ENCODE measurements at places on chromosomes 2 and 18.

- no peak for DNase-seq
Measured at GRCh38 chr2:68700560-68700959, 34.1 kb upstream of the ARHGAP25 start.

- no peak for DNase-seq
Measured at GRCh38 chr18:984004-984403, 79.3 kb downstream of the ADCYAP1 start.

- DNase-seq = no peak
Measured at GRCh38 chr2:235521844-235522243, 28.0 kb downstream of the AGAP1 start.

GRCh38 chr2:129464036-129464435 is 515.4 kb upstream of the RAB6C start:
- no peak for DNase-seq

- DNase-seq = no peak
Measured at GRCh38 chr2:60502144-60502543, 51.3 kb downstream of the BCL11A start.

All from stimulated activated CD8-positive, alpha-beta memory T cell treated with anti-CD3 and anti-CD28 coated beads, Interleukin-4, amount 100 ng/mL, for 4 hours (primary cell).